GM03348 (cell line): ENCODE measurements at places on chromosomes 3 and 15.

GRCh38 chr3:52153389-52154096 lies 680 bp downstream of the POC1A start:
- peak; percentile 61 for DNase-seq

GRCh38 chr15:66130496-66131034 lies 123.0 kb downstream of the MEGF11 start:
- DNase-seq: no peak

- DNase-seq: no peak
Measured at GRCh38 chr3:19267040-19267439, 118.7 kb downstream of the KCNH8 start.

DNA sequence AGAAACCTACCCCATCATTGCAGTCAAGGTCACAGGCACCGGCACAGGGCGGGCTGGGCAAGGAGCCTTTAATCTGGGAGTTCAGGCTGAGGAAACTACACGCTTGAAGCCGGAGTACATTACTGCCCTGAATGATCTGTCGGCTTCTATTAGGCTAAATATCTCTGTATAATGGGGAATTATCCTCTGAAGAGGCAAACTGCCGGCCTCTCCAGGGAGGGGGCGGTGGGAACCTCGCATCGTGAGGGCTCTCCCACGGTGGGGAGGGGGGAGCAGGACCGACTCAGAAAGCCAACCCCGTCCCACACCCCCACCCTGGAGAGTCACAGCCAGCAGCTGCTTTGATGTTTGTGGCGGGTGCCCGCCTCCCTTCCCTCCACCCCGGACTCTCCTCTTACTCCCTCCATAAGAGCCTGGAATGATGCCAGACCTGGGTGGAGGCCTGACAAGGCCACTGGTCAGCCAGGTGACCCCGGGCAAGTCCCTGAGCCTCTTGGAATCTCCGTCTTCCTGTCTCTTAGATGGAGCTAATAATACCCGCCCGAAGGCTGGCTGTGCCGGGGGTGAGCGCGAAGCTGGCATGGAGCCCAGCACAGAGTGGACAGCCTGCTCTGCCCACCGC lies 63.4 kb upstream of the LINGO1 start:
- DNase-seq: no peak

GRCh38 chr3:111156517-111156916 lies 84.9 kb downstream of the NECTIN3 start:
- no peak for DNase-seq

GRCh38 chr3:183192650-183193300 lies 30.2 kb upstream of the LAMP3 start:
- DNase-seq: no peak

- no peak for DNase-seq
Measured at GRCh38 chr3:54003136-54003535, 111.5 kb upstream of the SELENOK start.

GRCh38 chr3:126205717-126206655 lies 25.6 kb upstream of the ALDH1L1 start:
- DNase-seq: no peak

DNA sequence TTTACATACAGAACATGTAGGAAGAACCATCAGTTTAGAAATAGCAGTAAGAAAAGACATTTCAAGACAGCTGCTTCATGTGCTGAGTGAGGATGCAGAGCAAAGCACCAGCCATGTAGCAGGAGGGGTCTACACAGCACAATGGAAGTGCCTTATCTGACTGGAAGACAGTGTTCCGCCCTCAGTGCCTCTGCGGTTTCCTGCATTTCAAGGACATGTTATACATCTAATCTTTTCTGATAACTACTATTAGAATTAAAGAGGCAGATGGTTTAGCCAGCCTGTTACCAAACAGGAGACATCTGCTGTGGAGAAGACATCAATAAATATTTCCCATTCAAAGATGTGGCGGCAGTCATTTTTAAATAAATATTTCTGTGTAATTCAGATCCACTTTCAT lies 10.6 kb downstream of the LSG1 start:
- no peak for DNase-seq

GRCh38 chr15:84969257-84969656 lies 12.4 kb upstream of the PDE8A start:
- no peak for DNase-seq

GRCh38 chr3:124962403-124962940 lies 27.9 kb upstream of the MUC13 start:
- no peak for DNase-seq

- no peak for DNase-seq
Measured at GRCh38 chr3:157093096-157093495, 66.9 kb downstream of the CCNL1 start.

GRCh38 chr3:116246406-116246980 lies 198.8 kb downstream of the LSAMP start:
- DNase-seq: no peak

- no peak for DNase-seq
Measured at GRCh38 chr15:72313448-72313840, 6.5 kb downstream of the CELF6 start.

DNA sequence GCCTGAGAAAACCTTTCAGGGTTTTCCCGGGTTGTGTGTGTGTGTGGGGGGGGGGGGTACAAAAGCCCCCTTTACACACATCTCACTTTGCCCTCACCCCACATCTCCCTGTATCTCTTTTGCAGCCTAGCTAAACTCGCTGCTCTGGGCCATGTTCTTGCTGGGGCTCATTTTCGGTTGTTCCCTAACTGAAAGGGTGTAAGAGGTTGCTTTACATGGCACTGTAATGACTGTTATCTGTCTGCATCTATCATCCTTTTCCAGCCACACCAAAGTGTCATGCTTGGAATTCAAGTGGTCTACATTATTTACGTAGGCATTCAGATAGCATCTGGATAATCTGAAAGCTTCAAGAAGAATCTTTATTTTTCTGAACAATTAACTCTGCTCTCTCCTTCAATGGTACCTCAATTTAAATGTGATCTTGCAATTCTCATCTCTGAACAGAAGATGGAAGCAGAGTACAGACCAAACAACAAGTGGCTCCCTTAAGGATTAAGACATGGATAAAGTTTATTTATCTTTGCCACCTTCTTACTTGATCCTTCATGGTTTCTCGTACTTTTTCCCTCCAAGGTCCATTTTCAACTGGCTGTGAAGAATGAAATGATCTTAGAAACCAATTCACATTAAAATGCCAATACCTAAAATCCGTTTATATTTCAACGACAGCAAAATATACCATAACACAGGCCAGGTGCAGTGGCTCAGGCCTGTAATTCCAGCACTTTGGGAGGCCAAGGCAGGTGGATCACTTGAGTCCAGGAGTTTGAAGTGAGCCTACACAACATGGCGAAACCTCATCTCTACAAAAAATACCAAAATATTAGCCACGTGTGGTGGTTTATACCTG lies 34.9 kb downstream of the DCLK3 start:
- peak; percentile 84 for DNase-seq

- peak; percentile 25 for DNase-seq
Measured at GRCh38 chr15:57306944-57307411, 69.3 kb upstream of the CGNL1 start.

DNA sequence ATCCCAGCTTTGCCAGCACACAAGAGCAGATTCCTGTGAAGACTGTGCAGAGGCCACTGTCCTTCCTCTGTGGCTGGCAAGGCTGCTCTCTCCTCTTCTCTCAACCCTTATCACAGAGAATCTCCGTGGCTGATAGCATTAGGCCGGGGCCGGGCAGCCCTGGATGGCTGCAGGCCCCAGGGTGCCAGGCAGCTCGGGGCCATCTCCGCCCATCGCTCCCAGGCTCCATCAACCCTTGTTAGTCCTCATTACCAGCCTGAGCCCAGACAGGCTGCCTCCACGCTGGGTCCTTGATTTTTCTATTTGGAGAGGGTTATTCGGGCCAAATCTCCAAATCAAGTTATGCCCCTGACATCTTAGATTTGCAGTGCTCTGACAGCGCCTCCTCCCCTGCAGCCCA lies 39.1 kb downstream of the MRPL46 start:
- no peak for DNase-seq

DNA sequence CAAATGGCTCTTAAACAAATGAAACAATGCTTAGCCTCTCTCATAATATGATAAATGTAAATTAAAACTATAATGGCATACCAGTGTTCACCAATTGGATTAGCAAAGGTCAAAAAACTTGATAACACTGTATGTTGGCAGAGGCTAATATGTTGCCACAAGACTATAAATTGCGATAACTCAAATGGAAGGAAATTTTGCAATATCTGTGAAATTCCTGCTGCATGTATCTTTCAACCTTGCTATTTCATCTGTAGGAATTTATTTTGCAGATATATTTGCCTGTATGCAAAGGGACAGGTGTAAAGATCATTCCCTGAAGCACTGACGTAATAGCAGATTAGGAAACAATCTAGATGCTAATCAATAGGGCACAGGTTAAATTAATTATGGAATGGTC lies 191.4 kb upstream of the EIF1B start:
- no peak for DNase-seq
